ENCODE measurements at places on chromosomes 1 and 21.

DNA sequence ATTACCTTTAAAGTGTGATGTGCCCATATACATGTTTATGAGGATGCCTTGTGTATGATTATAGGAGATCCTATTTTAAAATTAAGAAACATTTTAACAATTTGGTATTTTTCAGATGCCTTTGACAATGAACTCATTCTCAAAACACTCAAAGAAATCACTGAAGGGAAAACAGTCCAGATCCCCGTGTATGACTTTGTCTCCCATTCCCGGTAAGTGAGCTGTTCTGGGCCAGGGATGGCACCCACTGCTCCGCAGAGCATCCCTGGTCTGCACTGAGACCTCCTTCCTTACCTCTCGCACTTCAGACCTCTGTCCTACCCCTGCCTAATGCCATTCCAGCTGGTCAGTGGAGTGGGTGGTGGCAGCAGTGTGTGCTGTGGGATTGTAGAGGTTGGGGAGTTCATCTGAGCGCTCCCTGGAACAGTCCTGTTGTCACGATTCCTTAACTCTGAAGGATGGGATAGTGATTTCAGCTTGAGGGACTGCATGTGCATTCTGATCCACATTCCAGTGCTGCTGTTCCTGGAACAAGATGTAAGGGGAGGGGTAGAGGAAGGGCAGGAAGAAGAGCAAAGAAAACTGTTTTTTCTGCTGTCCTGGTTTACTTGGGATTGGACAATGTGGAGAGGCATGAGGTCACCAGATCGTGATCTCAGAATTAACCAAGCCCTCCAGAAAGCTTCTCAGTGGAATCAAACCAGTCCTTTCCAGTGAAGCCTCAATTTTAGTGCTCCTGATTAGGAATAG lies 63.9 kb downstream of the UCK2 start:
- no peak for DNase-seq

GRCh38 chr1:3306583-3307291 lies 147.7 kb upstream of the ARHGEF16 start:
- DNase-seq, result no peak

- DNase-seq, result no peak
Measured at GRCh38 chr1:168907053-168907452, 178.0 kb upstream of the DPT start.

DNA sequence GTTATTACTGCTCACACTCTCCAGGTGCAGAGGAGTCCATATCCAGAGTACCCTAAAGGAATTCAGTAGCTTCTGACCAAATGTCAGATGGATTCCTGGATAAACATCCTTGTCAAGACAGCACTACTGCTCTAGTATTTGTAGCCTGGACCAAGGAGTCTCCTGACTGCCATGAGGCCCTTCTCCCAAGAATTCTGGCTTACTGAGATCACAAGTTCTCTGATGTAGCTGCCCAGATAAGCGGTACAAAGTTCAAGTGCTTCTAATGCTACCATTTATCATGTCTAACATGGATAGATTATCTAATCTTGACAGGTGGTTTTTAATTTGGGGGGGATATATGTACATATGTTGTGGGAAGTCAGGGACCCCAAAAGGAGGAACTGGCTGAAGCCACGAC lies 196.6 kb upstream of the HMCN1 start:
- no peak for DNase-seq

DNA sequence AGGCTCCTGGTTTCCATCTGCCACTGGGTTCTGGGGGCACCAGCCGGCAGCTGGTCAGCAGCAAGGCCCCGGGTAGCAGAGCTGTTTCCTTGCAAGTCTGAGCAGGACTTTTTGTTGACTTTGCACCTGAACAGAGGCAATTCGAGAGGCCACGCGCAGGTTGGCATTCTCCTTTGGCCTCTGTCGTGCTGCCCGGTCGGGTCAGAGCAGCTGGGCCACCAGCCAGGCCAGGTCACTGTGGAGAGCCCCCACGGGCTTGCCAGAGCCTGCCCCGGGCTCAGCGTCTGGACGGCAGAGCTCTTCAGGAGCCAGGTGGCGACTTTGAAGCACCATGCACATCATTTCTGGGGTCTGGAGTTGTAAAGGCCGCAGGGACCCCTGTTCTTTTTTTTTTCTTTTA lies 28.4 kb upstream of the TMEM52 start:
- no peak for DNase-seq

GRCh38 chr1:183628537-183628936 lies 7.0 kb downstream of the ARPC5 start:
- DNase-seq, result no peak

DNA sequence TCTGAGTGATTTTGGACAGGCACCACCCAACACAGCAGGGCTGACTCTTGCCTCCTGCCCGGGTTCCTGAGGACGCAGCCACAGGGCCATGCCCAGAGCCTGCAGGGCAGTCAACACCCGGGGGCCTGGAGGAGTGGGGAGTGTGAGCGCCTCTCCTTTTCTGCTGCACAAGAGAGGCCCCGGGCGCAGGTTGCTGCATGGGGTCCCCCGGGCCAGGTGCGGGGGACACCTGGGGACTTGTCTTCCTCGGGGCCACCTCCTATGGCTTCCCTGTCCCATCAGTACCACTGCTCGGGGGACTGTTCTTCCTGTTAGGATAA lies 6.9 kb upstream of the TTC34 start:
- no peak for DNase-seq

DNA sequence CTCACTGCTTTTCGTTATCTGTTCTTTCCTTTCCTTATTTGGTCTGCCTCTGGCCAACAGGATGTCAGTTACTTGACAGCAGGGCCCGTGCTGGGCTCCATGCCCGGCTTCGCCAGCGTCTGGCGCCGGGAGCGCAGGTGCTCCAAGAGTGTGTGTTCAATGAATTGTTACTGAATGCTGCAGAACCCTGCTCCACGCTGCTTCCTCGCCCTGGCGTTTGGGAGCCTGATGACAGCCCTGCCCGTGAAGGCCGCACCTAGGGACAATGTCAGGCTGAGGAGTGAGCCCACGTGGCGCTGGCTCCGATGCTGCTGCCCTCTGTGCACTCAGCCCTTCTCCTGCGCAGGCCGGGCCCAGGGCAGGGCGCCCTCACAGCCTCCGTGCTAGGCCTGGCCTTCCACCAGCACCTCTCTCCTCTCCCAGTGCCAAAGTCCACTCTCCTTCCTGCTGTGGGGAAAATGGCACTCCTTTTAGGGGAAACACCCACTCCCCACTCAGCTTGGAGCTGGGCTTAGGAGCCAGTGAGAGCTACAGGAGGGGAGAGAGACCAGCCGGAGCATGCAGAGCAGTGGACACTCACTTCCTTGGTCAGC lies 51.4 kb downstream of the ACBD3 start:
- DNase-seq, result peak; percentile 68

DNA sequence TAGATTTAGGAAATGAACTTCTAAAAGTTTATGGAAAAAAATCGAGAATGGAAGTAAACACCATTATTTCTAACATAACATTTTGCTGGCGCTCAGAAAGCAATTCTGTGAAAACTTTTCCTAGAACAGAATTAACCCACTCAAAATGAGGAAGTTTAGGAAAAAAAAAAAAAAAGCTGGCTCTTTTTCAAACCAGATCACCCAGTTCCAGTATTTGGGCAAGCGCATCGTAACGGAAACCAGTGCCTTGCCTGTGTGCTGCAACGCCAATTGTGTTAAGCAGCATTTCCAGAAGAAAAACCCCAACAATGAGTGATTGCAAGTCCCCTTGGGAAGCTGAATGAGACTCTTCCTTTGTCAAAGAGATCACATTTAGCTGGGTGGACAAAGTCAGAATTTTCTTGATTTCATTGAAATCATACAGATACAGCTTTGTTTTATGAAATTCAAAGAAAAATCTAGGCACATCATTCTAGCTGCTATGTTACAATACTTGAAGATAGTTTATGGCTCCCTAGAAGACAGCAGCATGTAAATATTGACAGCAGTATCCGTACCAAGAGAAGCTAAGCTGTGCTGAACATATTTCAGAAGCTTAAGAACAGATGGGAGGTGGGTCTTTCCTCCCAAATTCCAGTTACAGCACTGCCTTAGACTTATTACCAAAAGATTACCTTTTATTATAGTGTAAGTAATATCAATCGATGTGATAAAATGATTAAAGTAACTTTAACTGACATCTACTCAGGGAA lies 113.4 kb downstream of the ERG start:
- DNase-seq, result no peak

GRCh38 chr1:36089393-36090121 lies 865 bp downstream of the ADPRS start:
- peak; percentile 68 for DNase-seq

DNA sequence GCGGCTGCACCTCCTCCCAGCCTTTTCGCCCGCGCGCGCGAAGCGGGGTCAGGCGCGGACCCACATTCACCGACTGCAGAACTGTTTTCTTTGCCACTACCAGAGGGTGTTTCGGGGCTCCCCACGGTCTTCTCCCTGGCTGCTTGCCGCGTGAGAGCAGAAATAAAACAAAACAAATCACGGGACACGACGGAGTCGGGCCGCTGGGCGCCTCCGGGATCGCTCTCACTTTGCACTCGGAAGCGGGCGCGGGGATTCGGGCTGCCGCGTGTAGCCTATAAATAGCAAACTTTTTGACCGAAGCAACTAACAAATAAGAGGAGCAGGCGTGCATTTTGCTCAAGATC lies 412.3 kb upstream of the ESRRG start:
- DNase-seq, result no peak

Measured in testis (tissue), 5 donors.